ENCODE measurements at places on chromosomes 12 and 14. TPM values are rescaled to one million over a fixed set of nuclear protein-coding genes. Genes with fewer than 3 reads are reported as not detected.

GRCh38 chr12:131007031-131007739 lies 53.5 kb downstream of the ADGRD1 start:
- no peak overlapping the region for H3K4me3 ChIP-seq
- no peaks in the 10 kb centered on the region for H3K4me1 ChIP-seq
- no peak overlapping the region for H3K27ac ChIP-seq
- no peak for DNase-seq

DNA sequence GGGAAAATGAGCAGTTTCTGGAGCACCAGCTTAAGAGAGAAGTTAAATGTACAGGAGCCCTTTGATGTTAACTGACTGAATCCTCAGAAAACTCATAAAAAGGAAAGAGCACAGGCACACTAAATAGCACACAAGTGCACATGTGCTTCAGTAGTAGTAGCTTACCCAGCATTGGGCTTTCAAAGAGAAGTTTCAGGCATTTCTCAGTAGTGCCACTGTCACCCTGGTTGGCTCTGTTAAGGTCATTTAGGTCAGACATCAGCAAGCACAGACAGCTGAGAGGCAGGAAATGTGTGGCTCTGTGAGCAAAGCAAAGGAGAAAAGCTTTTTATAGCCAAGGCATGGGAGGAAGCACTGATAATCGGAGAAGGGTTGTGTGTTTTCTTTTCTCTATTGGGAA lies 96.3 kb upstream of the HIF1A start:
- H3K36me3 ChIP-seq = no peaks in the 10 kb centered on the region
- peaks cover 7% of the 10 kb centered on the region for H3K4me1 ChIP-seq
- no peak overlapping the region for H3K27ac ChIP-seq
- DNase-seq = no peak
- H3K27me3 ChIP-seq = no peaks in the 10 kb centered on the region

- no peak overlapping the region for H3K27ac ChIP-seq
- H3K36me3 ChIP-seq = no peaks in the 10 kb centered on the region
- DNase-seq = no peak
- H3K4me1 ChIP-seq = no peaks in the 10 kb centered on the region
Observed at GRCh38 chr12:25328072-25328712, 77.5 kb upstream of the KRAS start.

- no peak for DNase-seq
- H3K36me3 ChIP-seq = no peaks in the 10 kb centered on the region
- H3K4me1 ChIP-seq = no peaks in the 10 kb centered on the region
- H3K4me3 ChIP-seq = no peak overlapping the region
- H3K27ac ChIP-seq = no peak overlapping the region
Observed at GRCh38 chr14:29885988-29886387, 41.7 kb downstream of the PRKD1 start.

GRCh38 chr12:29534935-29535334 lies 37.4 kb upstream of the OVCH1 start:
- no peaks in the 10 kb centered on the region for H3K36me3 ChIP-seq
- H3K4me1 ChIP-seq = no peaks in the 10 kb centered on the region

- no peak for DNase-seq
- H3K27me3 ChIP-seq = no peaks in the 10 kb centered on the region
- no peaks in the 10 kb centered on the region for H3K36me3 ChIP-seq
- H3K4me1 ChIP-seq = no peaks in the 10 kb centered on the region
- no peak overlapping the region for H3K4me3 ChIP-seq
Observed at GRCh38 chr14:104339829-104340228, 201.4 kb downstream of the KIF26A start.

DNA sequence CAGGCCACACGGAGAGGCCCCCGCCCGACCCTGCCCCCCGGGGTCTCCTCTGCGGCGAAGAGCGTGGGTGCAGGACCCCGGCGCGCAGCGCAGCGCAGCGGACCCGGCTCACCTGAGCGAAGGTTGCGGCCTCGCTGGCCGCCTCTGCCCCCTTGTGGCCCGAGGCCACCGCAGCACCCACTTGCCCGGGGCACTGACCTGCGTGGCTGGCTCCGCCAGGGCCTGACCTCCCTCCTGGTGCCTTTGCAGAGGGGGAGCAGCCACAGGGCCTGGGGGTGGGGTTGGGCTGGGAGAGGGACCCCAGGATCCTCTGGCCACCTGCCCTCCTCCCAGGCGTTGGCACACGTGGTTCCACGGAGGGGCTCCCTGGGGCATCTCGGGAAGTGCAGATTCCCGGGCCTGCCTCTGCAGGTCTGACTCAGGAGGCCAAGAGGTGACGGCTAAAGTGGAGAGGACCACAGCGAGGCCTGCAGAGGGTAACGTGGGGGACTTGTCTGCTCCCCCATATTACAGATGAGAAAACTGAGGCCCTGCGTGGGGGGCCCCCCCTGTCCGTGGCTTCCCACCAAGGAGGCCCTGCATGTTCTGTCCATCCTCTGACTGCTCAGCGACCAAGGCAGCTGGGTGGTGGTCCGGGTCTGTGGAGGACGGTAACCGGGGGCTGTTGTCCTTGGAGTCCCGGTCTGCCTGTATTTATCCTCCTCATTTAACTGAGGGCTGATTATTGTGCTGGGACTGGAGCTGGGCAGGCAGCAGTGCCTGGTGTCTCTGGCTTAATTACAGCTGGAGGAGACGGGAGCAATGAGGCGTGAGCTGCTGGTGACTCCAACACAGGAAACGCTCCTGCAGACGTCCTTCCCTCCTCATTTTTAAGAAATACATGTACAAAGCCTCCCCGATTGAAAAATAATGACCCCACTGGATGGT lies 67.9 kb upstream of the BEGAIN start:
- H3K27ac ChIP-seq = peak overlapping the region; percentile 75
- no peaks in the 10 kb centered on the region for H3K27me3 ChIP-seq

DNA sequence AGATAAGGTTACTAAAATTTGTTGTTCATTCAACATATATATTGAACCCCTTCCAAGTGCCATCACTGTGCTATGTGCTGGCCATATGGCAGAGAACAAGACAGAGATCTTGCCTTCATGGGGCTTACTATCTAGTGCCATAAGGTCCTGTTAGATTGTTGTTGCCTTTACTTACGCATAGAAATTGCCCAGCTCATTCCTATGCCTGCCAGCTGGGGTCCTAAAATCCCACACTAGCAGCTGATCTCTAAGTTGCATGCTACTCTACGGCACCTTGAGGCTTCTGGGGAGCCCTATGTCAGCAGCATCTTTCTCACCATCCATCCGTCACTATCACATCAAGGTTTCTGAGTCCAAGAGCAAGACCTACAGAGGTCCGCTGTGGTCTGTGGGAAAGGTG lies 1.4 kb upstream of the KCNK10 start:
- H3K36me3 ChIP-seq = no peaks in the 10 kb centered on the region
- peaks cover 34% of the 10 kb centered on the region for H3K27me3 ChIP-seq
- H3K27ac ChIP-seq = no peak overlapping the region
- peaks cover 7% of the 10 kb centered on the region for H3K4me1 ChIP-seq
- no peak for DNase-seq
- H3K4me3 ChIP-seq = no peak overlapping the region

DNA sequence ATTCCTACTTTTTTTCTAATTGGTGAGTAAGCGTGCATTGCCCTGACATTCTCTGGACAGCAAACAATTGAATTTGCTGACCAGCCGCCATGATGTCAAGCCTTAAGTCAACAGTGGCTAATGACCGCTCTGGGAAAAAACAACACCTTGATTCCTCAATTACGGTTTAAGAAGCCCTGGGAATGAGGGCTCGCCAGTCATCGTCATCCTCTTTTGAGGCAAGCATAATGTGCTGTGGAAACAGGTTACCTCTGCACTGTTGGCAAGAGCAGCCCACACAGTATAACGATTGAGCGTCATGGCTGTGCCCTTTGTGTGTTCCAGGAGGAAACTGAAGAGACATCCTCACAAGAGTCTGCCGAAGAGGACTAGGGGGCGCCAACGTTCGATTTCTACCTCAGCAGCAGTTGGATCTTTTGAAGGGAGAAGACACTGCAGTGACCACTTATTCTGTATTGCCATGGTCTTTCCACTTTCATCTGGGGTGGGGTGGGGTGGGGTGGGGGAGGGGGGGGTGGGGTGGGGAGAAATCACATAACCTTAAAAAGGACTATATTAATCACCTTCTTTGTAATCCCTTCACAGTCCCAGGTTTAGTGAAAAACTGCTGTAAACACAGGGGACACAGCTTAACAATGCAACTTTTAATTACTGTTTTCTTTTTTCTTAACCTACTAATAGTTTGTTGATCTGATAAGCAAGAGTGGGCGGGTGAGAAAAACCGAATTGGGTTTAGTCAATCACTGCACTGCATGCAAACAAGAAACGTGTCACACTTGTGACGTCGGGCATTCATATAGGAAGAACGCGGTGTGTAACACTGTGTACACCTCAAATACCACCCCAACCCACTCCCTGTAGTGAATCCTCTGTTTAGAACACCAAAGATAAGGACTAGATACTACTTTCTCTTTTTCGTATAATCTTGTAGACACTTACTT lies 138.9 kb downstream of the HMGA2 start:
- DNase-seq = no peak
- H3K4me1 ChIP-seq = peaks cover 43% of the 10 kb centered on the region
- H3K27ac ChIP-seq = peak overlapping the region; percentile 80
- peaks cover 7% of the 10 kb centered on the region for H3K36me3 ChIP-seq
- no peaks in the 10 kb centered on the region for H3K27me3 ChIP-seq

DNA sequence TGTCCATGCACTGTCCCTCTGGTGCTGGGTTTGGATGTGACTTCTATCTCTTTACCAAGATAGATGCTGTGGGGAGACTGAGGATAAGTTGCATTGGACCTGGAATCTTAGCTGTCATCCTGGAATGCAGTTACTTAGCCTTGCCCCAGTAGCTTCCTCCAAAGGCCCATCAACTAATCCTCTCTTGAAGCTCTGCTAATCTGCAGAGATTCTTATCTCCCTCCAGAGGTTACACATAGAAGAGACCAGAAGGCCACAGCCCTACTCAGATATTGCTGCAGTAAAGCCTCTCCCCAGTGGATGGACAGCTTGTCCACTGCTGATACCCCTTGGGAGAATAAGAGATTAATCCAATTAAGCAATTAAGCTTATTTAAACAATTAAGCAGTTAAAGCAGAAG lies 867.2 kb downstream of the BCL11B start:
- no peak for DNase-seq
- H3K36me3 ChIP-seq = no peaks in the 10 kb centered on the region
- H3K27ac ChIP-seq = no peak overlapping the region
- H3K4me3 ChIP-seq = no peak overlapping the region
- no peaks in the 10 kb centered on the region for H3K4me1 ChIP-seq

GRCh38 chr12:14256121-14256520 lies 109.4 kb upstream of the ATF7IP start:
- H3K4me1 ChIP-seq = peaks cover 17% of the 10 kb centered on the region
- H3K27me3 ChIP-seq = no peaks in the 10 kb centered on the region
- peak overlapping the region; percentile 65 for H3K27ac ChIP-seq

DNA sequence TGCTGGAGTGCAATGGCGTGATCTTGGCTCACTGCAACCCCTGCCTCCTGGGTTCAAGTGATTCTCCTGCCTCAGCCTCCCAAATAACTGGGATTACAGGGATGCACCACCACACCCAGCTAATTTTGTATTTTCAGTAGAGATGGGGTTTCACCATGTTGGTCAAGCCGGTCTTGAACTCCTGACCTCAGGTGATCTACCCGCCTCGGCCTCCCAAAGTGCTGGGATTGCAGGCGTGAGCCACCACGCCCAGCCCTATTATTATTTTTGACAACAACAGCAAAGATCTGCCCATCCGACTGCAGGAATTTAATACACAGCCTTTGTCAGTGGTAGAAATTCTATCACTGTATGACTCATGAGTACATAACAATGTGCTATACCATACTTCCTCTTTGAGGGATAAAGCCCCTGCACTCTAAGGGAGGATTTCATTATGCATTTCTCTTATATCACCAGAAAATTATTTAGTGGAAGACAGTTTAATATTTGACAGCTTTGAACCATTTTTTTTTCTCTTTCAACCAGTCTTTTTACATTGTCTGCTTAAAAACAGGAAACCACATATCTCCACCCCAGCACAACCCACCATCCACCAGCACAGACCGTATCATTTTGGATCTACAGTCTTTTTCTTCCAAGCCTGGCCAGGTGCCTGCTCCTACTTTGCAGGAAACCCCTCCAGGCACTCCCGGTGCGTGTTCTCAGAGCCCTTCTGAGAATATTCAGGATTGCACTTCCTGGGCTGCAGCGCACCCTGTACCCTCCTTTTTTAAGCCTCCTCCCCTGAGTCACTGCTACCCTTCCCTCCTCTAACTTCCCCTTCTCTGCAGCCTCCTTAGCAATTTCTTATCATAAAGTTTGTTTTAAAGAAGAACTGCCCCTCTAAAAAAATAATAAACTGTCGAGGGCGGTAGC lies 594 bp downstream of the ARHGDIB start:
- no peaks in the 10 kb centered on the region for H3K36me3 ChIP-seq
- H3K4me3 ChIP-seq = no peak overlapping the region
- H3K4me1 ChIP-seq = no peaks in the 10 kb centered on the region
- H3K27ac ChIP-seq = no peak overlapping the region
- no peak for DNase-seq

DNA sequence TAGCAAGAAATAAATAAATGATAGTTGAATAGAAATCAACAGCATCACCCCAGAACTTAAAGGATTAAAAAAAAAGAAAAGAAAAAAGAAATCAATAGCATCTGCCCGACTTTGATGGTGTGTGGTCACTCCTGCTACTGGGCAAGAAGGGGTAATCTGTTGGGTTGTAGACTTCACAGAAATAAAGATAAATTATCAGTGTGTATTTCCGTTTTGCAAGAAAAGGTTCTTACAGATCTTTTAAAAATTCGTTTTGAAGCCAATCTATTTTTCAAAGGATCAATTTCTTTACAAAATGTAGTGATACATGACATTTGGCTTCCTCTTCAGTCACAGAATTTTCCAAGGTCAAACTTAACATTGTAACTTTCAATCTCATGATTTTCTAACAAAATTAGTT lies 448.9 kb upstream of the FAR2 start:
- no peak overlapping the region for H3K27ac ChIP-seq
- no peaks in the 10 kb centered on the region for H3K27me3 ChIP-seq
- no peaks in the 10 kb centered on the region for H3K36me3 ChIP-seq
- H3K4me1 ChIP-seq = no peaks in the 10 kb centered on the region

DNA sequence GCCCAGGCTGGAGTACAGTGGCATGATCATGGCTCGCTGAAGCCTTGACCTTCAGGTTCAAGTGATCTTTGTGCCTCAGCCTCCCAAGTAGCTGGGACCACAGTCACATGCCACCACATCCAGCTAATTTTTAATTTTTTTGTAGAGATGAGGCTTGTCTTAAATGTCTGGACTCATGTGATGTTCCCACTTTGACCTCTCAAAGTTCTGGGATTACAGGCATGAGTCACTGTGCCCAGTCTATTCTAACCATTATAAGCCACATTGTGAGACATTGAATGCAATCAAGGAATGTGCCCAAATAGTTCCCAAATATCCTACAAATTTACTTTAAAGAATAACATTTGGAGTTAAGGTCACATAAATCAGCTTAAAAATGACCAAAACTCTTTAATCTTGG lies 130.7 kb upstream of the ARID2 start:
- H3K27me3 ChIP-seq = no peaks in the 10 kb centered on the region
- no peak overlapping the region for H3K27ac ChIP-seq
- no peak overlapping the region for H3K4me3 ChIP-seq
- no peaks in the 10 kb centered on the region for H3K36me3 ChIP-seq
- H3K4me1 ChIP-seq = no peaks in the 10 kb centered on the region

RNU6-7 gene
- not detected for total RNA-seq

HNF1A gene
- 0.26 TPM for total RNA-seq

CLEC2B gene
- total RNA-seq = 2.4 TPM

VASH1 gene
- total RNA-seq = 5.2 TPM
